ENCODE measurements at places on chromosomes 6 and 20.
A peak's percentile ranks its signal among the peaks of the same experiment; 100 is the strongest.

DNA sequence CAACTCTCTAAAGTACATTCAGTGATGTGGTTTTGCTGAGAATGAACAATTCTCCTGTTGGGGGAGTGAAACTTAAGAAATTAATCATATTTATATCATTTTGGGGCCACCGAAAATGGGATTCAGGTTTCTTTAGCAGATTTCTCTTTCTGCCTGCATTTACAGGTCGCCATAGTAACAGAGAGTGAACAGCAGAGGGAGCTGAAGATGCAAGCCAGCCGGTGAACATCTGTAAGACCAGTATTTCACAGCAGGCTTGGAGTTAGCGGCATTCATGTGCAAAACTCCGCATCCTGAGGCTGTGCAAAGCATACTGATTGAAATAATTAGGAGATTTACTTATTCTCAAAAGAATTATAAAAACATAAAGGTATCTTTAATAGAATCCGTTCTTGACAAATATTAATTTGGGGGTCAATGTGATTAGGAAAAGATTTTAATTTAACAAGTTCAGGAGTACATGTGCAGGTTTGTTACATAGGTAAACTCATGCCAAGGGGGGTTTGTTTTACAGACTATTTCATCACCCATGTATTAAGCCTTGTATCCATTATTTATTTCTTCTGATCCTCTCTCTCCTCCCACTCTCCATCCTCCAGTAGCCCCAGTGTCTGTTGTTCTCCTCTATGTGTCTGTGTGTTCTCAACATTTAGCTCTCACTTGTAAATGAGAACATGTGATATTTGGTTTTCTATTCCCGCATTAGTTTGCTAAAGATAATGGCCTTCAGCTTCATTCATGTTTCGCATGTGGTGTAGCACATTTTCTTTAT is 17.8 kb upstream of the HSF2 start:
- peak; percentile 53 for DNase-seq

DNA sequence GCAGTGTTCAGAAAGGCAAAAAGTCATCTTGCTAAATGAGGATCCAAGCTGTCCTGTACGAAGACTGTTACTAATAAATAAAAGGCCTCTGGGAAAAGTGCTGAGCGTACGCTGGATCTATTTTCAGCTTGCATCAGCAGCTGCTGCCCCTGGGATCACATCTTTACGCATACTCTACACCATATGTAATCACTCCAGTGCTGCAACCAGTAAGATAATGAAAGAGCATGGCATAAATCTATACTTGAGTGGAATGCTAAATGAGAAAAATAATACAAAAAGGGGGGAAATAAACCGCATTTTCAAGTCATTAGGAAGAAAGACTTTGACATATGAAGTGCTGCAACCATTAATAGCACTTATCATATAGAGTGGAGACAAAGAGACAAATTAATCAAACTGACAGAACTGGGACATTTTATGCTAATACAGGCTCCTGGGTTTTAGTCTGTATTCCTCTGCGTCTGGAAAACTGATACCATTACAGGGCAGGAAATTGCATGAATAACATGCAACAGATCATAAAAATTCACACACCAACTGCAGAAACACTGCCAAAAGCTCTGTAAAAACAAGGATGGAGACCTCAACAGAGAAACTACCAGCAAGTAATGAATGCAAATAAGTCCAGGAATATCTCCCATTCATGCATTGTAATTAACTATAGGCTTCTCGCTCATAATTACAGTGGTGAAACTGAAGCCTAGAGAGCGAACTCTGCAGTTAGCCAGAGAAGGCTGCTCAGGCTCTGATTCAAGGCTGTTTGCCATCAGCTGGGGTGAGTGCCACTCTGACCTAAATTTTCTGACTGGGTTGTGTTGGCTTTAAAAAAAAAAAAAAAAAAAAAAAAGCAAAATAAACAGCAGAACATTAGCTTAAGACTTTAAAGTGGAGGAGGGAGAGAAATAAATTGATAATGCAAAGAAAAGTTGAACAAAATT is 83.8 kb downstream of the GJA10 start:
- no peak for DNase-seq

- DNase-seq: no peak
Observed at GRCh38 chr6:150157081-150157480, 14.2 kb downstream of the PPP1R14C start.

DNA sequence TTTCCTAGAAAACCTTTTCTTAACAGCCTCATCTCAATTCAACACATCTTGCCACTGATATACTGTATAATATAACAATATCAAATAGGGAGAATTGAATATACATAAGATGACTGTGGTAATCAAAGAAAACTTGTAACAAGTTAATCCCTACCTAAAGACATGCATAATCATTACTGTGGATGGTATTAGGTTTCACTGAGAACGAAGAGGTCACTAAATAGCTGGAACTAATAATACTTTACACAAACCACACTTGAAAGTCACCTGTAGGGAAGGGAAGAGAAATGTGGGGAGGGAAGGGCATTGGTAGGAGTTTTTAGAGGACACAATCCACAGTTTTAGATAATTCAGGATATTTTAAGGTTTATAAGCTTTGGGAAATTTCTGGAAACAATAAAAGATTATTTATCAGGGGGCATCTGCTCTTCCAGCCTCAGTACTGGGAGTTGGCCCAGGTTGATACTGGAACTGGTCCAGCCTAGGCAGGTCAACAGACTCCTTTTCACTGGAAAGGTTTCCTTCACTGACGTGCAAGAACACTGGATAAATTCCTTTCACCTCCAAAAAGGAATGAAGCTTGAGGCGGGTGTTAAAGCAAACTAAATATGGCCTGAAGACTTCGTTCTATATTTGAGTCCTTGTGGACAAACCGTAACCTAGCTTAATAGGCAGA is 44.0 kb downstream of the MAP7 start:
- no peak for DNase-seq

DNA sequence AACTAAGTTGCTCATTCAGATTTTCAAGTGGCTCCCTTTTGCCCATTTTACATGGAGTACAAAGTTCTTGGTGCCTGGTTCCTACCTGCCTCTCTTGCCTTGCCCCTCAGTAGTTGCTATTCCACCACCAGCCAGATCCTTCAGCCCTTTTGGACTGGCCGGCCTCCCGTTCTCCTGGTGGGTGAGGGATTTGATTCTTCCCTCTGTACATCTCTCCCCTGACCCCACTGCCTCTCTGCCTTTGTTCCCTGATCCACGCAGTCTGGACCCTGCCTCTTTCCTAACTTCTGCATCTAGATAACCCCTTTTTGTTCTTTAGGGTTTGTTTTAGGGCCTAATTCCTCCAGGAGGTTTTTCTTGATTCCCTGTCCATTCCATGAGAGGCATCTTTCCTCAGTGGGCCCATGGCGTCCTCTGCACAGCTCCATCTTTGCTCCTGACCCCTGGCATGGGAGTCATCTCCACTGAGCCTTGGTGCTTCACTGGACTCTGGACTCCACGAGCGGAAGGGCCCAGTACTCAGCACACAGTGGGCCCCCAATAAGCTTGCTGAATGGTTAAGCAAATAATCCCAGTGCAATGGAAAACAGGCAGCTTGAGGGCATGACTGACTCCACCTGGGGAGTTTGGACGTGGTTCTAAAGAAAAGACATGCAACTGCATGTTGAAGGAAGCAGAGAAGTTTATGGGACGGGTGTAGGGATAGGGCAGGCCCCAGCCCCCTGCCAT is 309.3 kb upstream of the SUPT3H start:
- DNase-seq: no peak

DNA sequence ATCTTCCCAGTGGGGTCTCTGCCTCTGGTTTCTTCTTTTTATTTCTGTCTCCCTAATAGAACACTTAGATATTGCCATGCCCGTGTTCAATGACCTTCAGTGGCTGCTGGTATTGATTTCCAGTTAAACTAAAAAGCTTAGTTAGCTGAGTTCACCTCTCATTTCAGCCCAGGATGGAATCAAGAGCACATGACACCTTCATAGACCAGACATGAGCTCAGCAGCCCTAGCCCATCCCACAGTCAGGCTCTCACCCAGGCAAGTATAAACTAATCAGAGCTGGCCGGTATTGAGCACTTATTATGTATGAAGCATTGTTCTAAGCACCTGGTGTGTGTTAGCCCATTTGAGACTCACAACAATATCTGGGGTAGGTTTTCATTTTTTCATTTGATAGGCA is 33.7 kb upstream of the PLEKHG1 start:
- no peak for DNase-seq

GRCh38 chr20:58008866-58009265 is 219.6 kb downstream of the ANKRD60 start:
- DNase-seq: no peak

DNA sequence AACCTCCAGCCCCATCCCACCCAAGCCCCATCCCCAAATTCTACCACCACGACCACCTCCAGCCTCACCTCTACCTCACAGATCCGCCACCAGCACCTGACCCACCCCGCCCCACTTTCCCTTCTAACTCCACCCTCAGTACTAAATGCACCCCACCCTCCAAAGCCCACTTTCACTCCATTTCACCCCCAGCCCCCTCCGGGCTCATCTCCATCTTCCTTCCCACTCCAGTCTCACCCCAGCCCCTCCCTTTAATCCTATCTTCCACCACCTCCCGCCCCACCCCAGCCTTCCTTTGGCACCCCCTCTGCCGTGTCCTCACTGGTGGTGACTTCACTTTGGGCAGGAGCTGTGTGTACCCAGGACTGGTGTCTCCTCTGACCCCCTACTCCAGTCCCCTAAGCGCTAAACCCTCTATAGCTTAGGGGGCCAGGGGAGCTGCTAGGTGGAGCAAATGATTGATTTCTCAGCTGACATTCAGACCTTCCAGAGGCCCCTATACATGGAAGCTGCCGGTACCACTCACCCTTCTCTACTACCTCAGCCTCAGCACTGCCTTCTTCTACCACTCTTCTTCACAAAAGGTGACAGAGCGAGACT is 2.8 kb upstream of the NSFL1C start:
- DNase-seq: no peak

- peak; percentile 86 for DNase-seq
Observed at GRCh38 chr6:85449818-85450759, at the start of gene NT5E. TSS of gene NT5E (plus strand) at chr6:85450083. CDS start at chr6:85450140, 57 bp downstream.

DNA sequence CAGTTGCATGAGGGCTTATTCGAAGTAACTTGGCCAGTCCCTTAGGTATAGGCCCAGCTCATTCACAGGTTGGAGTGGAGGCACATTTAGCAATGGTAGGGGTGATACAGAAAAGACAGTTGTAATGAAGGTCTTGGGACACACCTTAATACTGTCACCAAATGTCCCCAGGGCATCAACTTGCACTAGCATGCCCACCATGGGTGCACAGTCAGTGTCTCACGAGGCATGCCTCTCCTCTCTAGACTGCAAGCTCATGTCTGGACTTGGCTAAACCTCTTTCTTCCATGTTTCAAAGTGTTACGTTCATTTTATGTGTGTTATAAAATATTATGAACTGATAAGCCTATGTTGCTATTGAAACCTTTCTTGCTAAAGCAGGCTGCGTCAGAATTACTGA is 124.0 kb upstream of the ECI2 start:
- no peak for DNase-seq

DNA sequence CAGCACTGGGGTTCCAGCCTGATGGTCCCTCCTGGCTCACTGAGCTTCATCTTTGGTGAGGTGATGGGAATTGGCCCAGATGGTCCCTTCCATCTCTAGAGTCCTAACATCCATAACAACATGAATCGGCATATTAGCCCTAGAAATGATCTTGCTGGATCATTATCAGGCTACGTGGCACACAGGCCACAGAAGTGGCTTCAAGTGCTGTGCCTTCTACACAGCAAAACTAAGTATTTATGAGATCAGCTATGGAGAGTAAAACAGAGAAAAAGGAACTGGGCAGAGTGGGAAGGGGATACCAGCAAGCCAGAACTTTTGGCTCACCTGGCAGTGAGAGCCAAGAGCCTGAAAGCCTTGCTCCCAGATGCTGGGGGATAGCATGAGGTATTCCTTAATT is 116.9 kb downstream of the TRERF1 start:
- no peak for DNase-seq

GRCh38 chr6:43628393-43629103 is 516 bp downstream of the GTPBP2 start:
- peak; percentile 51 for DNase-seq

DNA sequence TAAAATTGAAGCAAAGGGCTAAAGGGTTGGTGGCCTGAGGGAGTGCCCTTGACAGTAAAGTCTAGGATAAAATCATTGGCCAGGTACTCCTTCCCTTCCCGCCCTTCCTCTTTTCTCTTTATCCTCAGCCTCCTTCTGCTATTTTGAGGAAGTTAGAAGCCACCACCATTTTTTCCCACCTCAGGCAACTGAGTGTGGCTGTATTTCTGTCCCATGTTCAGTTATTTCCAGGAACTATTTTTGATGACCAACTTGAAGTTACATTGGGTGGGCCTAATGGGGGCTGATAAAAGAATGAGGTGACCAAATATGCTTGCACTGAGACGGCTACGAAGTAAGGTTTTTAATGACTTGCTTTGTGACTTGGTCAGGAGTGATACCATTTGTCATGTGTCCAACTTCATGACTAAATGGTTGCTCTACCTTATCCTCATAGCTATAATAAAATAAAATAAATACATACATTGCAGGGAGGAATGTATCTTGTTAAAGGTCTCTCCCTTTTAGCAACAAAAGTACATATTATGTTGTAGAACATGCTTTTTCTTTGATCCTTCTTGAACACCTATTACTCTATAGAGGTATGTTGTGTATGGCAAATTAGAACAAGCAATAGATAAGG is 12.0 kb downstream of the PTPN1 start:
- DNase-seq: no peak

DNA sequence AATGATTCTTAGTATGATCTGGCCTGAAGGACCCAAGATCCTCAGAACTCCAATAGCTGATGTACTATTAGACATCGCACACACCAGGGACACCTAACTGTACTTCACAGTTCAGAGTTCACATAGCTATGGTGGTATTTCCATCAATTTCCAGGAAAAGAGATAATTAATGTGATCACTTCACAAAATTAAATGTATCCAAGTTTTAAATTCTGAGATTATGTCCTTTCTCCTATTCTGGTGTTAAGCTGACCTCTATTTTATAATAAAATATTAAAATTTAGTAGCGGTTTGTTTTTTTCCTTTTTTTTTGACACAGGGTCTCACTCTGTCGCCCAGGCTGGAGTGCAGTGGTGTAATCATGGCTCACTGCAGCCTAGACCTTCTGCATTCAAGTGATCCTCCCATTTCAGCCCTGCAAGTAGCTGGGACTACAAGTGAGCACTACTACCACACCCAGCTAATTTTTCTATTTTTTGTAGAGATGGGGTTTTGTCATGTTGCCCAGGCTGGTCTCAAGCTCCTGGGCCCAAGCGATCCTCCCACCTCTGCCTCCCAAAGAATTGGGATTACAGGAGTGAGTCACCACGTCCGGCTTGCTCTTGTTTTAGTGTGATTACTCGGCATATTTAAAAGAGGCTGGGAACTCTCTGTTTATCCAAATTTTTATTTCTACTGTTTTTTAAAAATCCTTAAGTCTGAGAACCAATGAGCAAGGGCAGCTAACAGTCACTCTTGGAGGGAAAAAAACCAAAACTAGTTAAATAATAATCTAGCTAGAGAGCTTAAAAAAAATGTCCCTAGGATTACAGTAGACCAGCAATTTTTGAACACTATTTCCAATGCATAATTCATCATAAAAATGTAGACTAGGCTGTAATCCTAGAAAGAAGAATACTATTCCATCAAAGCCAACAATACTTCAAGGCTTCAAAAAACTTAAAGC is 16.0 kb downstream of the KIF13A start:
- no peak for DNase-seq

GRCh38 chr6:25359191-25359861 is 80.2 kb downstream of the CARMIL1 start:
- no peak for DNase-seq

GRCh38 chr20:6533351-6533750 is 234.1 kb upstream of the BMP2 start:
- DNase-seq: no peak

- DNase-seq: no peak
Observed at GRCh38 chr6:132065556-132065955, 114.4 kb upstream of the CCN2 start.
